ENCODE measurements at places on chromosomes 12 and 14. TPM values are rescaled to one million over a fixed set of nuclear protein-coding genes. Genes with fewer than 3 reads are reported as not detected.

GRCh38 chr14:59055439-59056045 is 132.9 kb upstream of the DAAM1 start:
- H3K27me3 ChIP-seq: no peaks in the 10 kb centered on the region
- no peak overlapping the region for H3K27ac ChIP-seq
- H3K4me1 ChIP-seq: no peaks in the 10 kb centered on the region
- no peak for DNase-seq
- H3K36me3 ChIP-seq: no peaks in the 10 kb centered on the region

DNA sequence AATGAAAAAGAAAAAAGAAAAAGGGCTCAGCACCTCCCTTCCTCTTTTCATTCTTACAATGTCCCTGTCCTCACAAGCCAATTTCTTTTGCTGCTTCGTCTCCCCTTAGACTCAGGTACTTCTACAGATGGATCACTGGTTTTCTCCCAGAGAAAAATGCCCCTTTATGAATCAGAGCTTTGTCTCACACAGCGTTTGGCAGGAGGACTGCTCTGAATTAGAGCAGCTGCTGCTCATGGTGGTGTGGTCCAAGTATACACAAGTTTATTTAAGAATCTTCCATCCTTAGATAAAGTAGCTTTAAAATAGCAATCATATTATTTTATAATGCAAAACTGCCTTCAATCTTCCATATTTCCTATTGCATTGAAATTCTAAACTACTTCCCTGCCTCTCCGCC is 80.3 kb downstream of the SLC8A3 start:
- no peaks in the 10 kb centered on the region for H3K36me3 ChIP-seq
- H3K4me3 ChIP-seq: no peak overlapping the region
- no peak overlapping the region for H3K27ac ChIP-seq
- no peak for DNase-seq
- peaks cover 8% of the 10 kb centered on the region for H3K27me3 ChIP-seq
- H3K4me1 ChIP-seq: no peaks in the 10 kb centered on the region

- no peaks in the 10 kb centered on the region for H3K36me3 ChIP-seq
- no peak for DNase-seq
- H3K4me3 ChIP-seq: no peak overlapping the region
- H3K27ac ChIP-seq: no peak overlapping the region
Observed at GRCh38 chr12:105983622-105984320, 155.0 kb downstream of the NUAK1 start.

GRCh38 chr14:75175677-75176141 is 703 bp downstream of the TMED10 start:
- DNase-seq: no peak
- peak overlapping the region; percentile 98 for H3K27ac ChIP-seq
- H3K36me3 ChIP-seq: peaks cover 2% of the 10 kb centered on the region
- peak overlapping the region; percentile 92 for H3K4me3 ChIP-seq

GRCh38 chr12:19002216-19002615 is 127.3 kb upstream of the PLEKHA5 start:
- no peak overlapping the region for H3K4me3 ChIP-seq
- DNase-seq: no peak
- no peaks in the 10 kb centered on the region for H3K36me3 ChIP-seq
- no peaks in the 10 kb centered on the region for H3K4me1 ChIP-seq

- H3K4me1 ChIP-seq: peaks cover 3% of the 10 kb centered on the region
- peaks cover 66% of the 10 kb centered on the region for H3K27me3 ChIP-seq
- H3K27ac ChIP-seq: no peak overlapping the region
- DNase-seq: no peak
Observed at GRCh38 chr12:130043685-130044406, 118.4 kb upstream of the FZD10 start.

DNA sequence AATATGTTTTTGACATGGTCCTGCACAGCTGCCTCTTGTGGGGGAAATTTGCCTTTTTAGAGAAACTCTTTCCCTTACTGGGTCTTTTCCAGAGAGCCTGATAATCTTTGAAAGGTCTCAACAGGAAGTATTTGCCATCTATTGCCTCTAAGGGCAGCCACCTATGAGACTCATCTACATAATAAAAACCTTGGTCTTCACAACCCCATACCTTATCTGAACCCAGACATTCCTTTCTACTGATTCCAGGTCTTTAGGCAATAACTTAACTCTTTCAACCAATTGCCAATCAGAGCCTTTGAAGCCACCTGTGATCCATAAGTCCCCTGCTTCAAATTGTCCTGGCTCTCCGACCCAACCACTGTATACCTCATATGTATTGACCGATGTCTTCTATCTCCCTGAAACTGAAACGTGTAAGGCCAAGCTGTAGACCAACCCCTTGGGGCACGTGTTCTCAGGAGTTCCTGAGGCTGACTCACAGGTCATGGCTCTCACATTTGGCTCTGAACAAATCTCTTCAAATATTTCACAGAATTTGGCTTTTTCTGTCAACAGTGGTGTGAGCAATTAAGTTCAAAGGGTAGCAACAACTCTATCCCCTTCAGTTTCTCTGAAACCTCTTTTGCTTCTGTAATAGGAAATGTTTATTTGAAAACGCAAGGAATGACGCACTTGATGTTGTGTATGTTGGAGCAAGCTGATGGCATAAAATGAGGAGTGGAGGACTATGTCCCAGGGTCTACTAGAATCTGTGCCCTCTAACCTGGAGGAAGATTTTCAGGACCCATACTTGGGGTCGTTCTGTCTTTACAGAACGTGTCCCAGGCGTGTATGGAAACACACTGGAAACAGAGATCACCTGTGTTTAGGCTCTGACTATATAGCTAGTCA is 49.2 kb upstream of the EIF5 start:
- H3K27me3 ChIP-seq: peaks cover 62% of the 10 kb centered on the region
- H3K36me3 ChIP-seq: peaks cover 1% of the 10 kb centered on the region
- peaks cover 8% of the 10 kb centered on the region for H3K4me1 ChIP-seq
- H3K4me3 ChIP-seq: no peak overlapping the region

DNA sequence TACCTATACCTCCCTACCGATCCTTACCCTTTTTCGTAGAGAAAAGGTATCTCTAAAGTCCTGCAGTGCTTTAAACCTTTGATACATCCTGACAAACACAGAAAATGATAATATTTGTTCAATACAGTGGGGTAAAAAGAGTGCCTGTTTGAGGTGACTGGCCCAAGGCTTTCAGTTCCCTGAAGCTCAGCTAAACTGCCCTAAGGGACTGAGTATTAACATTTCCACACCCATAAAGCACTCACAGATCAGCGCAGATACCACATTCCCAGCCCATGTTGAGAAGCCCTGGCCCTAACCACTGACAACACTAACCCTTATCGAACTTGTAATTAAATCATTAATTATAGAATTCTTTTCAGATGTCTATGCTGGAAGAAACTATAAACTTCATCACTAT is 108.7 kb downstream of the DIP2B start:
- no peak for DNase-seq
- H3K27ac ChIP-seq: no peak overlapping the region
- H3K27me3 ChIP-seq: no peaks in the 10 kb centered on the region

GRCh38 chr14:22520796-22521195 is 68.2 kb downstream of the DAD1 start:
- peak overlapping the region; percentile 97 for H3K27ac ChIP-seq
- H3K4me3 ChIP-seq: peak overlapping the region; percentile 91
- peaks cover 87% of the 10 kb centered on the region for H3K4me1 ChIP-seq
- DNase-seq: no peak

GRCh38 chr14:99256483-99256874 is 15.5 kb downstream of the BCL11B start:
- H3K27ac ChIP-seq: peak overlapping the region; percentile 98
- H3K4me3 ChIP-seq: peak overlapping the region; percentile 89
- H3K36me3 ChIP-seq: peaks cover 56% of the 10 kb centered on the region
- H3K27me3 ChIP-seq: no peaks in the 10 kb centered on the region

- H3K36me3 ChIP-seq: no peaks in the 10 kb centered on the region
- no peaks in the 10 kb centered on the region for H3K27me3 ChIP-seq
- H3K4me1 ChIP-seq: peaks cover 37% of the 10 kb centered on the region
- no peak for DNase-seq
Observed at GRCh38 chr14:102373110-102373509, 10.4 kb downstream of the TECPR2 start.

GRCh38 chr14:89053303-89053702 is 228.9 kb downstream of the TTC8 start:
- H3K4me3 ChIP-seq: no peak overlapping the region
- peaks cover 1% of the 10 kb centered on the region for H3K36me3 ChIP-seq
- no peak for DNase-seq
- H3K4me1 ChIP-seq: no peaks in the 10 kb centered on the region
- no peak overlapping the region for H3K27ac ChIP-seq

- no peak overlapping the region for H3K27ac ChIP-seq
- DNase-seq: no peak
- no peaks in the 10 kb centered on the region for H3K36me3 ChIP-seq
- H3K4me3 ChIP-seq: no peak overlapping the region
- no peaks in the 10 kb centered on the region for H3K4me1 ChIP-seq
- peaks cover 4% of the 10 kb centered on the region for H3K27me3 ChIP-seq
Observed at GRCh38 chr14:31879661-31880348, 197.3 kb upstream of the ARHGAP5 start.

- no peak overlapping the region for H3K27ac ChIP-seq
- no peak overlapping the region for H3K4me3 ChIP-seq
- H3K4me1 ChIP-seq: no peaks in the 10 kb centered on the region
Observed at GRCh38 chr12:79546466-79547043, 144.2 kb downstream of the PAWR start.

DNA sequence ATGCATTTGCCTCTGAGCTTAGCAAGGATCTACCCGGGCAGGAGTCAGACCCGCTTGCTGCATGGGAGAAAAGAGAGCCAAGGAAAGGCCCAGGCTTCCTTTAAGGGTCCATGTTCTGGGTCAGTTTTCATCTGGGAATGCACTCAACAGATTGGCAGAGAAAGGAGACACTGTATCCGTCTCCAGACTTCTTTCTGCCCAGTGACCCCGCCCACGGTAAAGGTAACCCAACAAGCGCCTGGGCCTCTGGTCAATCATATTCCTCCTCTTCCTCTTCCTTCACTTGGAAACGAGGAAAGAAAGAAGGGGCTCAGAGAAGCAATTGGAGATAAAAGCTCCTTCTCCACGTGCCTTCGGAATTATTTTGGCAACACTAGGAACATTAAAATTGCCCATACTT is 27.1 kb upstream of the TCP11L2 start:
- H3K27ac ChIP-seq: no peak overlapping the region
- DNase-seq: no peak
- H3K4me1 ChIP-seq: peaks cover 2% of the 10 kb centered on the region

GRCh38 chr14:98840091-98840490 is 431.9 kb downstream of the BCL11B start:
- H3K36me3 ChIP-seq: no peaks in the 10 kb centered on the region
- H3K4me1 ChIP-seq: peaks cover 10% of the 10 kb centered on the region
- no peaks in the 10 kb centered on the region for H3K27me3 ChIP-seq
- DNase-seq: no peak

ARG2 gene
- total RNA-seq: 10.2 TPM

PCNX1 gene
- 31.0 TPM for total RNA-seq

TPPP2 gene
- total RNA-seq: not detected

SLC10A1 gene
- not detected for total RNA-seq

TUBA1C gene
- total RNA-seq: 343 TPM

FOXG1 gene
- not detected for total RNA-seq
